ENCODE measurements at places on chromosomes 5 and 9.
A peak's percentile ranks its signal among the peaks of the same experiment; 100 is the strongest.

DNA sequence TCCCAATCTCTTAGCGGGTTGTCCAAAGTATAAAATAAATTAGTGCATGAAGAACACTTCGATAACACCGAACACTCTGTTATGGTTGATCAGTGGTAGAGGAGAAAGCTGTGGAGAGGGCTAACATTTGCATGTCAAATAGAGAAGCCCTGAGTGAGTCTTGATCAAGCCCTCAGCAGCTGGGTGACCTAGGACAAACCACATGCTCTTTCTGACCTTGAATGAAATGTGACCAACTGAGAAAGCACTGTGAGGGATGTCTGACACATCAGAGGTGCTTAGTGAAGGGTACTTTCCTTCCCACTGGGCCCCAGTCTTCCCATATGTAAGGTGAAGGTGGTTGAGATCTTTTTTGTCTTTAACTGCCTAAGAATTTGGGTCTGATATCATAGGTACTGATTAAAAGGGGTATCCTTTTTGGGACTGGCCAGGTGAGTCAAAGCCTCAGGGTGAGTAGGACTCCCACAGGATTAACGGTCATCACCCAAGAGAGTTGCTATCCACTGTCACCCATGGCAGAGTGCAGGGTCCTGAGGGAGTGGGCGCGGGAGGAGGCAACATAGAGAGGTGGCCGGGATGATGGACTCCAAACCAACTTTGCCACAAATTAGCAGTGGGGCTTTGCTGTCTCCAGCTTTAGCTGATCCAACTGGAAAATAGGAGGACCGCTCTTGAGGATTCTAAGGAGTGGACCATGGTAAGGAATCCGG lies 53.5 kb downstream of the KIF4B start:
- DNase-seq, result no peak

- DNase-seq, result no peak
These were observed 61.8 kb upstream of the PRDM9 start for GRCh38 chr5:23445573-23445972.

GRCh38 chr5:137594717-137595116 lies 95.6 kb upstream of the SPOCK1 start:
- DNase-seq, result peak; percentile 19

DNA sequence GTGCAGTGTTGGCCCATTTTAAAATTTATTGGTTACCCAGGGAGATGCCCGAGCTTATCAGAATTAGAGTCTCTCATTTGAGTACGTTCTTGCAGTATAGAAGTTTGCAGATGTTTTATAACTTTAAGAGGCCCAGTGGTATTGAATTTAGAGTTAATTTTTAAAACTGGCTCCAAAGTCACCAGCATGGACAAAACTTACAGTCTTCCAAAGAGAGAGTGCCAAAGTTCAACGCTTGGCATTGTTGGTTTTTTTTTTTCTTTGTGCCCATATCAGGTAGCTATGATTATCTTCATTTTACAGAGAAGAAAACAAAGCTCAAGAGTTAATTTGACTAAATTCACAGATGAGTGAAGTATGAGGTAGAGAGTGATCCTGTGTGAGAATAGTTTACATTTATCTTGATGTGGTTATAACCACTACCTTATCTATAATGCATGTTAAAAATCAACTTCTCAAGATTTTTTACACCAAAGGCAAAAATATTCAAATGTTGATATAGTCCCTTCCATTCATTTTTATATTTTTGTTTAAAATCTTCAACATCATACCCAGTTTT lies 273.7 kb upstream of the DMRT1 start:
- no peak for DNase-seq

- no peak for DNase-seq
These were observed 26.8 kb downstream of the FYB1 start for GRCh38 chr5:39192450-39193160.

DNA sequence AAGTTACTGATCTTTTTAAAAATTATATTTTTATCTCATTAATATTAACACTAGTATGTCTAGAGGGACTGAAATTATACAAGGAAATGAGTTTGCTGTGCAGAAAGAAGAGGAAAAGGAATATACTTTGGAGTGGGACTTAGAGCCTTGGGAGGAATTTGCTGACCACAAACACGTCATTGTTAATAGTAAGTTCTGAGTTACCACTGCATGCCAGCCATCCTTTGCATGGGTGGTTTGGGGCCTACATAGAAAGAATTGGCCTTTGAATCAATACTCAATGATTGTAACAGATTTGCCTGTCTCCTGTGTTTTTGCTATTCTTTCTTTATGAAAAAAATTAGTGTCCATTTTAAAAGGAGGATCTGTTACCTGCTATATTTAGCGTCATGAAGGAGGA lies 232.6 kb upstream of the TNC start:
- DNase-seq, result no peak

GRCh38 chr9:128683340-128684064 lies 5.5 kb upstream of the SET start:
- peak; percentile 40 for DNase-seq

GRCh38 chr9:134186471-134187109 lies 22.2 kb upstream of the RNU6ATAC start:
- no peak for DNase-seq

- no peak for DNase-seq
These were observed 470.6 kb upstream of the MPDZ start for GRCh38 chr9:13750061-13750460.

- no peak for DNase-seq
These were observed 306.1 kb downstream of the EFNA5 start for GRCh38 chr5:107364443-107365319.

DNA sequence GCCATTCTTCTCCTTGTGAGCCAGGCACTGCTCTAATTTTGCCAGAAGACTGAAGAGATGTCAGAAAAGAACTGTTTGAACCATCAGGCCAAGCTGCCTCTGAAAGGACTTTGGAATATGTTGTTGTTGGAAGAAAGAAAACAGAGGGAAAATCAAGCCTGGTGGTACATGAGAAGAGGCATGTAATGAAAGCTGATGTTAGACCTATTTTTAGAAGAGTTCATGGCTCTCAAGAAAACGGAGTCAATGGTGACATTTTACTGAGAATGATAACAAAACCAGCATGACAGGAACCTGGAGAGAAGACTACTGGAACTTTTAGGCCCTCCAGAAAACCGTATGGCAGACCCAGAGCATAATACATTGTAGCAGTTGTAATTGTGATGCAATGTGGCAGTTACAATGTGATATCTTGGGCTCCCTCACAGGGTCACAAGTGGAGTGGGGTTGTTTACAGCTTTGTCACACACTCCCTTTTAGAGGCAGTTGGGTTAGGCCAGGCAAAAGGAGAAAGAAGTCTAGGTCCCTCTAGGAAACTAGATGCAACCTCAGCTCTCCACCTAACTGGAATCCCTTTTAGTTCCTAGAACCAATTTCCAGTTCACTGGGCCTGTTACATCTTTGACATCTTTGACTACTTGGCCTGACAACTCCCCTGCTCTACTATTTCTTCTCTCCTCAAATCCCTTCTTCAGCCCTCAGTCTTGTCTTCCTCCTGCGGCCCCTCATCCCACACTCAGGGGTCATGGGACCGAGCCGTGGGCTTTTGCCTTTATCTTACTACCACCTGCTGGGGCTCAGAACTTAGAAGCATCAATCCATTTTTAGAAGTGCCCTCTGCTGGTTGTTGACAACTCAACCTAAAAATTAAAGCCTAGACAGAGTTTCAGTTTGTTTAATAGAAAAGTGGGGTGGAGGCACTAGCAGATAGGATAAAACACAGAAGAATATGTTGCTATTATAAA lies 61.2 kb upstream of the JAK2 start:
- no peak for DNase-seq

DNA sequence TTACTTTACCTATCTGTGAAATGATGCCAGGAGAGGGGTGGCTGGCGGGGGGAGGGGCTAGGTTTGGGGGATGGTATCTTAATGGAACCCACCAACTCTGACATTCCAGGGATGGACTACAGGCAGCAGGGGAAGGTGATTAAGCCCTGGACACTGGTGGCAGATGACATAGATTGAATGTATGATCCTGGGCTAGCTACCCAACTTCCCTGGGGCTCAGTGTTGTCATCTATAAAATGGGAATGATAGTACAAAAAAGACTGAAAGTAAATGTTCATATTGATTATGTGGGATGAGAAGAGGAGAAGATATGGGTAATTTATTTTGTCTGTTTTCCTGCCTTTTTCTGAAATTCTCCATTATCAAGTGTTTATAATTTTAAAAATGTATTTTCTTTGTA lies 6.2 kb downstream of the CORO2A start:
- no peak for DNase-seq

DNA sequence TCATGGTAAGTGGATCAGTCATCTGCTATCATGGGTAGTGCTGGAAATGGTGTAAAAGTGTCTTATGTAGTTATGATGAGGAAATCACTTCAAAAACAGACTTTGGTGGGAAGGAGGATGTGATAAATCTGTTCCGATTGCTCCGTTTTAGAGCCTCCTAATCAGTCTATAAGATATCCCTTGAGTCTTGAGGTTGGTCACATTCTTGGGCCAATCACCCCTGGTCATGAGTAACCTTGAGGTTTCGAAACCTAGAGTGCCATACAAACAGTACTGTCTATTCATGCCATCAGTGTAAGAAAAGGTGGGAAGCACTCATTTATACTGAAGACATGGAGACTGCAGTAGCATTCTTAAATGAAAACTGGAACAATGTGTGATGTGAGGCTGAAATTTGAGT lies 45.8 kb downstream of the LRRTM2 start:
- DNase-seq, result no peak

DNA sequence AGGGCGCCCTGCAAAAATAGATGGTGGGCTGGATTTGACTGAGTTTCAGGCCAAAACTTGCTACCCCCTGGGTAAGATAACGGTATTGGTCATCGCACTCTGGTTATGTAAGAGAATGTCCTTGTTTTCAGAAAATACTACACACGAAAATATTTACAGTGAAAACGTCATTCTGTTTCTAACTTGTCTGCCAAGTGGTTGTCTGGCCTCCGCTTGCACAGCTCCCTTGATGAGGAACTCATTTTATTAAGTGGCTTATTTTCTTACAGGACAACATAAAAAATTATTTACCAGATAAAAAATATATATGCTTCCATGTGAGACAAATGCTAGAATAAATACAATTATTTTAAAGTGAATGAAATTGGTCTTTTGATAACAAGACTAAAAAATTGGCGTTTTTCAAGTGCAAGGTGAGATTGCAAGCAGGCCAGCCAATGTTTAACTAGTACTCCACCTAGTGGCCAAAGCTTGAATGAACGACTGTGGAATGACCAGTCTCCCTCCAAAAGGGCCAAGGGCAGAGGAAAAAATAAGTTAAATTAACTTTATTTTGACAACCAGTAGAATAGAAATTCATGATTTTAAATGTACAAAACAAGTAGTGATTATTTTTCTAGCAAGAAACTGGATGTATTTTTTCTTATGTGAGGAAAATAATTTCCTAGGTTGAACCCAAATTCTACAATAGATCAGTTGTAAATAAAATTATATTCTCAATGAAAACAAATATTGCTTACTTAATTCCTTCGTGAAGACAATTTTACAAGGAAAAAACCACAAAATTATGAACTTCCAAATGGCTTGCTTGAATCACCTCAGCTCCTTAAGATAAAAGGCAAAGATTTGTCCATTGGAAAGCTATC lies 93.2 kb downstream of the ZFAND5 start:
- peak; percentile 70 for DNase-seq

DNA sequence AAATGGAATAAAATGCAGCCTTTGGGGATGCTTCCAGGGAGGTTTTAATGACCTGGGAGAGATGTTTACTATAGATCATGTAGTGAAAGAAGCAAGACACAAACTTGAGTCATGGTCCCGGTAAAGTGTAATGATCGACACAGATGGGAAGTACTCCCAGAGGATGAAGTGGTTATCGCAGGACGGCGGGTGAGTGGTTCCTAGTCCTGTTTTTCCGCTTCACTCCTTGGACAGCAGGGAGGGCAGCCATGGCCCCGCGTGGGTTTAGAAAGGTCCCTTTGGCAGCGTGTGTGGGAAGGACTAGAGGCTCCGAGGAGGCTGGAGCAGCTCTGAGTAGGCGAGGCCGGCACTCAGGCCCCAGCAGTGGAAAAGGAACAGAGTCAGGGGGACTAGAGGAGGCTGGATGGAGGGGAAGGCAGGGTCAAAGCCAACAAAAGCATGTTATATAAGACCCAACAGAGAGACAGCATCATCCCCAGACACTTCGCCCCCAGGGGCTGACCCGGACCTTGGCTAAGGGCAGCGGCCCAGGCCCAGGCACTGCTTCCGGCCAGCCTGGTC lies 49.2 kb upstream of the STXBP1 start:
- DNase-seq, result no peak

- DNase-seq, result no peak
These were observed 22.5 kb downstream of the TICAM2 start for GRCh38 chr5:115579747-115580173.

DNA sequence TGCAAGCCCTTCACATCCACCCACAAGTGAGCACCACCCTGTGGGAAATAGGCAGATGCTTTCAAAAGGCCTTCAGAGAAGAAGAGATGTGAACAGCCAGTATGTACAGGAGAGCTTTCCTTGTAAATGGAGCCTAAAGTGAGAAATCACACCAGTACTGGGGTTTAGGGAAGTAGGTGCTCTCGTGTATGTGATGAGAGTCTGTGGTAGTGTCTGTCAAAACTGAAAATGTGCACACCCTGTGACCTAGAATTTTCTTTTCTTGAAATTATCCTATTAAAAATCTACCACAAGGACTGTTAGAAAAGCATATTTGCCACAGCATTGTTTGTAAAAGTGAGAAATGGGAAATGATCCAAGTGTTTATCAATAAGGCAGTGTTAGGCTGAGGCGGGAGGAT lies 16.6 kb downstream of the OTULINL start:
- DNase-seq, result no peak

GRCh38 chr5:72654231-72654630 lies 147.0 kb upstream of the ZNF366 start:
- peak; percentile 86 for DNase-seq
